ENCODE measurements at places on chromosomes 12 and 14.

GRCh38 chr12:124780752-124781685 is 82.6 kb downstream of the SCARB1 start:
- DNase-seq = no peak

DNA sequence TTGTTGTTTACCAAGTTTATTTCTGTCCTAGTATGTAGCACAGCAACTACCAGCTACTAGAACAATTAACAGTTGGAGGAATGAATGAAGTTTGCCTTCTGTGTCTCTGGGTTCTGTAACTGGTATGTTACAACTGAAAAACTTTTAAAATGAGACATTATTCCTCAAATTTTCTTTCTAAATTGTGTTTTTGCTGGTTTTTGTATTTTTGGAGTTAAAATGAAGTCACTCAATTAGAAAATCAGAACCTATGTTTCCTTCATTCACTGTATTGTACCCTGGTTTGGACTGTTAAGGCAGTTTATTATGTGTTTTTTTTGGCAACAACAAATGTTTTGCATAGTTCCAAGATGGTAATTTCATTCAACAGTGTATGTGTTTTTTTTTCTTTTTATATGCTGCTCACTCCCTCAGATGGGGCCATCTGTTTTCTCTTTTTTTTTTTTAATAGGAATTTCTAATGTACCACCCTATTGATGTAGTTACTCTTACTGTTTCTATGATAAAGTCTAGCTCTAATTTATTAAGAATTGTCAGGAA is 30.2 kb upstream of the EVL start:
- no peak for DNase-seq

- DNase-seq = no peak
These were observed 6.6 kb upstream of the KRT7 start for GRCh38 chr12:52226446-52226845.

GRCh38 chr14:33477797-33478196 is 473.1 kb downstream of the EGLN3 start:
- DNase-seq = peak; percentile 32

GRCh38 chr12:92561543-92561899 is 141.3 kb upstream of the PLEKHG7 start:
- no peak for DNase-seq

DNA sequence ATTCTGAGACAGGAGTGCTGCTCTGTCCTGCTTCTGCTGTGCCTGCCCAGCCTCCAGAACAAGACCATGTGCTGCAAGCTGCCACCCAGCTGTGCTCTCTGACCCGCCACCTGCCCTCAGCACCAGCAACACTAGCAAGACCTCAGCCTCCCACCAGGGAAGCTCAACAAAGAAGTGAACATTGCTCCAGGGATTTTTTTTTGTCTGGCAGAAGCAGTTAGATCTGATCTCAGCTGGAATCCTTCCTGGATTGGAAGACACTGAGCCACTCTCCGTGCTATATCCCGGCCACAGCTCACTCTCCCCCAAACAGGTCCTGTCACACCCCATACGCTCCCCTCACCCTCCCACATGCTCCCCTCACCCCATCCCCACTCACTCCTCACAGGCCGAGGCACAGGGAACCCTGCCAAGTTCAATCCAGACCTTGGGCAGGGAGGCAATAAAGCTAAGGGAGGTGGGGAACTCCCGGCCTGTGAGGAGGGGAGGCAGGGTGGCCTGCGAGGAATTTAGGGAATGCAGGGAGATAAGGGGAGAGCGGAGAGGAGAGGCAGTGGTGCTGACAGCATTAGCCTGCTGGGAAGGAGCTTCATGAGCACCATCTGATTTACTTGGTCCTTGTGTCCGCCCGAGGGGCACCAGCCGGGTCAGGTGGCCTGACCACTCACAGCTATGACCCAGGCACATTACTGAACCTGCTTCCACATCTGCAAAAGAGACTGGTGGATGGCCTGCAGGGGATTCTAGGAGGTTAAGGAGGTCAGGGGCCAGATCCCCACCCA is 29.7 kb downstream of the CCDC85C start:
- no peak for DNase-seq

DNA sequence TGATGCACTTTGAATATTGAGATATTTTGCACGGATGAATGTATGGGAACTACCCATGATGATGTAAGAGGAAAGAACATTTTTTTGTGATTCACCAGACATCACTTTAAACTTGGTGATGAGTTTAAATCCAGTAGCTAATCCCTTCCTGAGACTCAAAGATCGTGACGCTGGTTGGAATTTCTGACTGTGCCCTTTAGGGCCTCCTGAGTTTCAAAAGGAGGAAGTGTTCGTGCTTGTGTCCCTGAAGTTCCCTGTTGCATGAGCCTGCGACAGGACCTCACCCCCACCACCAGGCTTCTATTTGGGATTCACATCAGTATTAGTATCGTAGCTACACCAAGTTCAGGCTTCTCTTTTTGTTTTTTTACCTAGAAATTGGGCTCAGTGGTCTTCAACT is 18.6 kb upstream of the RIN3 start:
- no peak for DNase-seq
